Cortex of kidney (tissue), 1 donor: ENCODE measurements at places on chromosomes 6 and 20.

- no peak for DNase-seq
These were observed 150.4 kb downstream of the GRM4 start for GRCh38 chr6:33995309-33996119.

DNA sequence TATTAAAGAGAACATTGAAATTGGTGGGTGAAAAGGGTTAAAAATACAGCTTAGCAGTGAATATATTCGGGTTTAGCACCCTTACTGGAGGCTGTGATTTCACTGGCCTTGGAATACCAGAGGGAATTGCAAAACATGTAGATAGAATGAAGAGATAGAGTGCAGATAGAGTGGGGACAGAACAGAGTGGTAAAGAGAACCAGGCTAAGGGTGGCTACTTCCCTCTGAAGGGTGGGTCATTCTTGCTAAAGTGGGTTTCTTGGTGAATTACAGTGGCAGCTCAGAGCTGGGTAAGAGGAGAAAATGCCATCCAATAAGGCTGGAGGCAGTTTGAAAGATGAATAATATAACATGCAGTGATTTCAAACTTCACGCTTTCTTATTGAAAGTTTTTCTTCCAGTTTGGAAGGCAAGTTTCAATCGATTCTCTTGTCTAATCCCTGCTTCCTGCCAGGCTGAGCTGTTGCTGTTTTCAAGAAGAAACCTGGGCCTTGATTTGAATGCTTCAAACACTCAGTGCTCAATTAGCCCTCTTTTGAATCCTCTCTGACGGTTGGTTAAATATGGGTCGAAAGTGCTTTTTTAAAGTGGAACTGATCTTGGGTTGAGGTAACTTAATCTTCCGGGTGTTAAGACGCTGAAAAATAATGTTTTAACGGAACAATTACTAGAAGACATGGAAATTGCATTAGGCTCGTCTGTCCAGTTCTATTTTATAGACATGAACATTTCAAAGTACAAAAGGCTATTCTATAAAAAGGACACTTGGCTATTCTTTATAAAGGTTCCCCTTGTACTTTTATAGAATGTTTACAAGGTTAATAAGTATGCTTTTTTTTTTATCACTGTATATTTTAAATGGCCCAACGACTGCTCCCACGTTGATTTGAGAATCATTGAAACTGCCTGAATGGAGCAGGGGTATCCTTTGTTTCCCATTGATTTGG, 203.3 kb downstream of the BCAS1 start:
- no peak for DNase-seq

- DNase-seq, result no peak
These were observed 484.9 kb downstream of the COL12A1 start for GRCh38 chr6:74720923-74721322.

GRCh38 chr6:37503309-37503965, 3.7 kb upstream of the CCDC167 start:
- DNase-seq, result no peak

DNA sequence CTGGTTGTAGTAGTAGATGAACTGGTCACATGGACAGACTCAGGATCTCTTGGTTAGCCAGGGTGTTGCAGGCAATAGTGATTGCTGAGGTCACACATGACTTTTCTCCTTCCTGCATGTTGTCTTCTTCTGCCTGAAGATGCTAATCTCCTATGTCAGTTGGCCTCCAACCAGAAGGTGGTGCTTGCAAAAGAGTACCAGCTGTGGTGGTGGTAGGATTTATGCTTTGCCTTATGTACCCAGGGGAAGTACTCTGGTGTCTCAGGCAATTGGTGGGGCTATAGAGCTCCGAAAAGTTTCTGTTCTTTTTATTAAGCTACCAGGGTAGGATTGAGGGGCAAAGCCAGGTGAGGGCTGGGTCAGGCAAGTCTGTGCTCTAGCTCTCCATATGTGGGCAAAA, 98.5 kb downstream of the CARMIL1 start:
- no peak for DNase-seq
